ENCODE measurements at places on chromosomes 1 and 21.

- DNase-seq: no peak
Measured at GRCh38 chr1:4089421-4090175, 189.5 kb upstream of the C1orf174 start.

DNA sequence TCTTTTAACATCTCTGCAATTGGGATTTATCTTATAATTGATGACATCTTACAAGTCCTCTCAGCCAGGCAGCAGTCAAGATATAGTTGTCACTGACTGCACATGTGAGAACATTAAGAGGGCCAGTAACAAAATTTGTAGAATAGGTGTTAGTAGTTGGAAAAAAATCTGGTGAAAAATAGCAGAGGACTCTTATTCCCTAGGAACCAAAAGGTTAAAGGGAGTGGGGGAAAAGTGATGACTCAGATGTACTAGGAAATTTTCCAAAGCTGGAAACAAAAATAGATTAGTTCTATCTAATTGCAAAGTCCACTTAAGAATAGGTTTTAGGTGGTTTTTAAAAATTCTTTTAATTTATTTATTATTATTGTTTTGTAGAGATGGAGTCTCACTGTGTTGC lies 3.6 kb downstream of the NUP210L start:
- DNase-seq: no peak

GRCh38 chr1:174659823-174660222 lies 212.1 kb downstream of the GPR52 start:
- no peak for DNase-seq

DNA sequence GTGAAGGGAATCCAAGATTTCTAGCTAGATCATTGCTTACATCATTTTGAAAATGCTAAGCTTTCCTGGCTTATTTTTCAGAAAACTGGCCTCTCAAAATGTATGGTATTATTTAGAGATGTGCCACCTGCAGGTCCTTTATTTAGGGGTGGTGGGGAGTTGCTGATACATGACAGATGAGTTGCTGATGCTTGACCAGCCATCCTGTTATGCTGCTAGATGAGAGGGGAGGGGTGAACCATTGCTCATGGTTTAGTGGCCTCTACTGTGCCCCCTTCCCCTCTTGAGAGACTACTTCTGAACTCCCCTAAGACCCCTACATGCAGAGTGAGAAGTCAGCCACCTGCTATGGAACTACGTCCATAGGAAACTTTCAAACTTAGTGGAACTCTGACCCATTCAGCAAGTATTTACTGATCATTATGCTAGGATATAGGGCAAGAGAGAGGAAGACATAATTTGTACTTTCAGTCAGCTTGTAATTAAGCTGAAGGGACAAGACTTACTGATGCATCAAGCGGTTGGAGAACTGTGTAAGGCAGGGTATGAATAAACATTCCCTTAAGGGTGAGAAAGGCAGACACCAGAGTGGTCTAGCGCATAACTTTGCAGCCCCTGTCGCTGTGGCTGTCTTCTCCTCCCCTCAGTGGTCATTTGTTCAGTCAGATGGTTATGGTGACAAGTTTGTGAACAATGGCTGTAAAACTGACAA lies 34.6 kb downstream of the SLAMF6 start:
- no peak for DNase-seq

GRCh38 chr1:229430761-229431283 lies 3.1 kb downstream of the ACTA1 start:
- peak; percentile 8 for DNase-seq

DNA sequence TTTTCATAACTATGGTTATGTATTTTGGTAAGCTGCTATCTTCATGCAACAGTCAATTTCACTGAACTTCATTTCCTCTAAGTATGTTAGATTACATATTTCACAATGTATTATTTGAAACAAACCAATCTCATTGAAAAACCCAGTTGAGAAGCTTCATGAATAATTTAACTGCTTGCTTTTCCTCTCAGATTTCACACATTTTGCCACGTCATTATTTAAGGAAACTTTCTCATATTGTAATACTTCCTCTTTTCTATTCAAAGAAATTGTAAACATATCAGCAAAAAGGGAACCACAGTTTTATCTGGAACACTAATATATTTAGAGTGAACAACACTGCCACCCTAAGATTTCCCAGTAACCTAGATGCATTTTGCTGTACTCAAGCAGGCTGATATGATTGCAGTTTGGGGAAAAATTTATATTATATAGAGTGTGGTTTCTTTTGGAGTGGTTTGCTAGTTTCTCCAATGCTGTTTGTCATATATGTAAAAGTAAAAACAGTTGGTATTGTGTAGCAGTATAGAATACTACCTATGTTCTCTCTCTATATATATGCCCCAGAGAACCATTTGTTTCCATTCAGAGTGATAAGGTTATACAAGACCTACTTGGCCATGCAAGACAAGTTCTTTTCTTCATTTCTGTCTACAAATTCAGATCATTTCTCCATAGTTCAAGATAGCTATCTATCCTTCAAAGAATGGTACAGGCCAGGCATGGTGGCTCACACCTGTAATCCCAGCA lies 28.4 kb upstream of the AHCTF1 start:
- no peak for DNase-seq

DNA sequence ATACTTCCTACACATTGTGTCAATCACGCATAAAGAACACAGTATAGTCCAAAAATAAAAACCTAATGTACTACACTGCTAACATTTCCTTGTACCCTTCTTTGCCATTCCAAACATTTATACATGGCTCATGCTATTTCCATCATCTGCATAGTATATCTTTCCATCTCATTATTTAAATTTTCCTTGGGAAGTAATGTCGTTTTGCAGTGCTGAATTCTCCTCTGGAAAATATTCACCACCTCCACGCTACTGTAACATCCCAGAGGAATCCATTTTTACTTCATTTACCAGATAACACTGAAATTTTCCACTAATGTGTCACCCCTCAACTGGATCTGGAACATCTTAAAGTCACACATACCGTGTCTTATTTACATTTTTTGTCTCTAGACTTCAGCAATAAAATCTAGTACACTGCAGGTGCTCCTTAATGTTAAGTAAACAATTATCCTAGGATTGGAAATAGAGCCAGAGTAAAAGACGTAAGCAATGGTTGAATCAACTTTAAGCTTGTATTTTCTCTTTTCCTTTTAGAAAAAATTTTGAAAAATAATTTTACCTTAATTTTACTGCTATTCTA lies 881.0 kb downstream of the AMY1C start:
- DNase-seq: no peak

GRCh38 chr1:198253668-198254067 lies 96.9 kb downstream of the NEK7 start:
- DNase-seq: no peak

- no peak for DNase-seq
Measured at GRCh38 chr21:32455548-32455947, 43.0 kb downstream of the EVA1C start.

DNA sequence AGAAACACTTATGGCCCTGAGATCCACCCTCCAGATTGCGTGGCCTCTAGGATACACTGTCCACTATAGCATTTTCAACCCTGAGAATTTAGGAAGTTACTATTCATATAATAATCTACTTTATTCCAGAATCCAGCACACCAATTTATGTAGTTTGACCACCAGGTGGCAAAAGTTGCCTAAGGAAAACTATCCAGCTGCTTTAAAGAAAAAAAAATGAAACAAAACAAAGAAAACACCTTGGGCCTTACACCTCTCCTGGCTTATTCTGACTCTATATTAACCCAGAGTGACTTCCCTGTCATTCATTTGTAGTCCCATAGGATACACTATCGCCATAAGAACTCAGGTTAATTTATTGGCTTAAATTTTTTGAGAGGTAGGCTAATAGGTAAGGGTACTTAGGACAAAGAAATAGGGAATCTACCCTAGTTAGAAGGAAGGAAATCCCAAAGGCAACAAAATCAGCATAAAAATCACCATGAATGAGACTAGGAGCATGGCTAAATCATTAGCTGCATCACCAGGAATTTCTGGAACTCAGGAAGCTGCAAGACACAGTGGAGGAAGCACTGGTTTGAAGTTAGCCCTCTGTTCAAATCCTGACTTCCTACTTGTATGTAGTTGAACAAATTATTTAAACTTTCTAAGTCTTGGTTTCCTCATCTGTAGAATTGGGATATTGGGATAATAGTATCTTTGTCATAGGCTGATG lies 107.5 kb downstream of the SPAG17 start:
- no peak for DNase-seq

GRCh38 chr1:206588492-206588891 lies 23.8 kb downstream of the EIF2D start:
- no peak for DNase-seq

DNA sequence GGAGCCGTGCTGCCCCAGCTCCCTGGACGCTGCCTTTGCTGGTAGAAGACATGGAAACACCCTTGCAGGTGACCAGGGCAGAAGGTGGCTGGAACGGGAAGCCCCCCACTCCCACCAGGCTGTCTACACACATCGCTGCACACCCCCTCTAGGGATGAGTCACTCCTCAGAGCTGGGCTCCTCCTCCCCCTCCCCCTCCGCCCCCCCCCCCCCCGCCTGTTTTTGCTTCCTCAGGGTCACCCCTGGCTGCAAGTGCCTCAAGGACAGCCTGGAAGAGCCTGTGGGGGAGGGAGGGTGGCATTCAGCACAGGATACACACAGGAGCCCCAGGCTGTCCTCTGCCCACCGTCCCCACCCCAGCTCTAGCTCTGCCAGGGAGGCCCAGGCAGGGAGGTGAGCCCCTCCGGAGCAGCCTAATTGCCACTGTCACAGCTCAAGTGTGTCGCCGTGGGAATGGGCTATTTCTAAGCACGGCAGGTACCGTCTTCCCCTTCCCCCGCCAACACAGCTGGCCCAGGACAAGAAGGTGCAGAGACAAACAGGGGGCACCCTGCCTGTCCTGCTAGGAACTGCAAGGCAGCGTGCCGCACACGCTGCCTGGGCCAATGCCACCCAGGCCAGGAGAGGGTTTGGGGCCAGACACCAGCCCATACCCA lies 2.5 kb downstream of the FNDC10 start:
- DNase-seq: no peak

GRCh38 chr1:202153284-202153683 lies 7.1 kb downstream of the PTPN7 start:
- no peak for DNase-seq

DNA sequence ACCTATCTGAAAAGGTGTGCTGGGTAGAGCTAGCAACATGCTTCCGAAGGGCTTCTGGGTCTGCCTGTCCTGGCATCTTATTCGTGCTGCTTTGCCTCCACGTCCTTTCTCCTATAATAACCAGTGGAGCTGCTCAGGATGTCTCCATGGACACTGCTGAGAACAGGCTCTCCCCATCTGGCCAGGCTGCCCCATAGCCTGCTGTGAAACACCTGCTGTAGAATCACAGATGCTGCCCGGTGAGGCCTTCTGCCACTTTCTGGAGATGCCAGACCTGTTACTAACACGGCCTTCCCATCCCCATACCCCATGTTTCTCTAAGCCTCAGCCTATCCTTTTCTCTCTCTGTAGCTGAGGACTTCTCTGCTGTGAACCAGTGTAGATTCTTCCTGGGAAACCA lies 120.5 kb downstream of the IER5 start:
- no peak for DNase-seq

DNA sequence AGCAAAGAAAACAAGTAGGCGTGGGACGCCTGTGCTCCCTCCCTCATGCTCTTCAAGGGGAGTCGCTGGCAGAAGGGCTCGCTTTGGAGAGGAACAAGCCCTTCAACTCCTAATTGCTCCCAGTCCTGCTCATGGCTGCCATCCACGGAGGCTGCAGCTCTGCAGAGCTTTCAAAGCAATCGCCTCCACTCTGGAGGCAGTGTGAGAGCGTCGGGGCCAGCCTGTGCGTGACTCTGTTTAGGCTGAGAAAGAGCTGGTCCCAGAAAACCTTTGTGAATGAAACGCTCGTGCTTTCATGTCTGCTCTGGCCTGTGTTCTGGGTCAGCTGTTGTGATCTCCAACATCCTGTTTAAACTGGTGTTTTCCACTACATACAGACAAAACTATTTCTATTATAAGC lies 23.9 kb upstream of the RUNX1 start:
- no peak for DNase-seq

GRCh38 chr1:183674339-183674738 lies 21.2 kb upstream of the APOBEC4 start:
- DNase-seq: no peak

GRCh38 chr1:166489670-166490436 lies 323.1 kb upstream of the FAM78B start:
- peak; percentile 2 for DNase-seq

DNA sequence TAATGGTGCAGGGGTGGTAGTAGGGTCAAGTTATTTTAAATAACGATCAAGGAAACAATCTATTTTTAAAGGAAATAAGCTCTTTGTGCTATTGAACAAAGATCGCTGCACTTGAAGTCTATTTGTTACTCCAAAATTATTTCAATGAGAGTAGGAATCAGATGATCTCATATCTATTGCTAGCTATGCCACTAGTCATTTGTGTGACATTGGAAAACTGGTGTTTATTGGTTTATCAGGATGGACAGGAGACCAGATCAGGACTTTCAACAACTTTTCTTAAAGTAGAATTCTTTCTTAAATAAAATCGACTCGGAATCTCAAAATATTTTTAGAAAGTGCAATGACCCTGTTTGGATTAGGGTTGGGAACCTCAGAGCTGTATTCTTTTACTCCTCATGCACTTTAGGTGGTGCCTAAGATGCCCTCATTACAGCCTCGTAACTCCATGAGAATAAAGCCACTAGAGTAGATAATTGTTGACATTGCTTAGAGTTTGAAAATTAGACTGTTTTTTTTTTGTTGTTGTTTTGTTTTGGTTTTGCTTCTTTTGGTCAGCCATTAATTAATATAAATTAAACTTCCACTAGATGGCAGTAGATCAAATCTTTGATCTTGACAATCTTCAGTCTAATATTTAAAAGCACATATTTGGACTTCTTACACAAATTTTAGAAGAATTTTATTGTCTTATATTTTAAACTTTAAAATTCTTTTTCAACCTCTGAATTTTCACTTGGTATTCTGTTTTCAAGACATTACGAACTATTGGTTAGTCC lies 352.4 kb downstream of the USP25 start:
- no peak for DNase-seq

- no peak for DNase-seq
Measured at GRCh38 chr21:41664881-41665765, 101.7 kb downstream of the RIPK4 start.

- DNase-seq: no peak
Measured at GRCh38 chr1:7069931-7070330, 284.7 kb downstream of the CAMTA1 start.

- no peak for DNase-seq
Measured at GRCh38 chr21:16215663-16216183, 485.9 kb downstream of the USP25 start.

DNA sequence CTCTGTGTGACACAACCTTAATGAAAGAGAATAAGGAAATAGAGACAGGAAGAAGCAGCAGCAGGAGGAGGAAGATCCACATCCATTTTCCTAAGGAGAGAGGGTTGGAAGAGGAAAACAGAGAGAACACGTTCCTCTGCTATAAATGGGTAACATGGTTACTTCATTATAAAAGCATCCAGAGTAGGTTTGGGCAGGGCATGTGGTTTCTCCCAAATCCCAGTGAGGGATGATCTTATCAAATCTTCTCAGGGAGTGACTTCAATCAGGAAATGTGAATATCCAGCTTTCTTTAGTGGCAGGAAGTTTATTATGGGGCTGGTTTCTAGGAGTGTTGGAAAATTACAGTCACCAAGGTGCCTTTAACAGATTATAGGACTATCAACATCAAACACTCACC lies 11.1 kb downstream of the CYP2J2 start:
- no peak for DNase-seq

- no peak for DNase-seq
Measured at GRCh38 chr1:9062846-9063245, 6.6 kb downstream of the SLC2A5 start.

Measured in stimulated activated CD8-positive, alpha-beta memory T cell treated with anti-CD3 and anti-CD28 coated beads, Interleukin-7, amount 100 ng/mL, for 1 hour (primary cell).